ENCODE measurements at places on chromosomes 12 and 14. TPM values are rescaled to one million over a fixed set of nuclear protein-coding genes. Genes with fewer than 3 reads are reported as not detected.
A peak's percentile ranks its signal among the peaks of the same experiment; 100 is the strongest.

DNA sequence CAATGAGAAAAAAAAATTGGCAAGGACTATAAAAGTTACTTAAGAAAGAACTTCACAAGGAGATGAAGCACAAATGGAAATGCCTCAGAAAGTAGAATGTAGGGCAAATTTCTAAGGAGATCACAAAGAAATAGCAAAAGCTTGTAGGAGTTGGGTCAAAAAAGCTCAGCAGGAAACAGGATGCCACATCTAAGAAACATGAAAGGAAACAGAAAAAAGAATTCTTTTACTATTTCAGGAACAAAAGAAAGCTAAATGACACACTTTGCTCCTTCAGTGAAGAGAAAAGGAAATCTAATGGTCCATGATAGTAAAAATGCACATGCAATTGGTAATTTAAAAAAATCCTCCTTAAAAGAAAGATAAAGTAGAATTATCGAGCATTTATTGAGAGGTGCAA is 452.1 kb upstream of the GARIN6 start:
- H3K4me3 ChIP-seq = no peak overlapping the region
- H3K27ac ChIP-seq = no peak overlapping the region
- DNase-seq = no peak
- H3K27me3 ChIP-seq = no peaks in the 10 kb centered on the region

DNA sequence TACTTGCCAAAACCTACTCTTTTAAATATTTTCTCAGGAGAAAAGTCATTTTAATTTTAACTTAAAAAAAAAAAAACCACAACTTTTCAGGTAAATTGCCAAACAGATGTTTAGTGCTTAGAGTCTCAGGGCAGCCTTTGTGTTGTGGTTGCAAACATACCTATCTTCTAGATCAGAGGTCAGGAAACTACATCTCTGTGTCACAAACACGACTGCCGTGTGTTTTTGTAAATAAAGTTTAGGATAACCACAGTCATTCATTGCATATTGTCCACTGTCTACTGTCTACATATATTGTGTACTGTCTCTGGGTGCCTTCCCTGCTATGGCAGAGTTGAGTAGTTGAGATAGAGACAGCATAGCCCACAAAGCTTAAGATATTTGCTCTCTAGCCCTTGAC is 48.9 kb downstream of the DYRK2 start:
- no peaks in the 10 kb centered on the region for H3K36me3 ChIP-seq
- no peak for DNase-seq
- no peaks in the 10 kb centered on the region for H3K4me1 ChIP-seq
- H3K4me3 ChIP-seq = no peak overlapping the region
- H3K27ac ChIP-seq = no peak overlapping the region
- no peaks in the 10 kb centered on the region for H3K27me3 ChIP-seq

GRCh38 chr12:9740106-9740750 is 7.3 kb upstream of the CLECL1 start:
- DNase-seq = no peak
- H3K4me1 ChIP-seq = no peaks in the 10 kb centered on the region
- H3K36me3 ChIP-seq = no peaks in the 10 kb centered on the region
- no peak overlapping the region for H3K27ac ChIP-seq
- no peaks in the 10 kb centered on the region for H3K27me3 ChIP-seq

- no peaks in the 10 kb centered on the region for H3K27me3 ChIP-seq
- no peak for DNase-seq
- H3K36me3 ChIP-seq = no peaks in the 10 kb centered on the region
These were observed 92.3 kb downstream of the NTF3 start for GRCh38 chr12:5524116-5524768.

- no peaks in the 10 kb centered on the region for H3K4me1 ChIP-seq
- no peak overlapping the region for H3K27ac ChIP-seq
- H3K36me3 ChIP-seq = no peaks in the 10 kb centered on the region
- H3K4me3 ChIP-seq = no peak overlapping the region
- DNase-seq = no peak
These were observed 304.1 kb upstream of the SSTR1 start for GRCh38 chr14:37903343-37904191.

- H3K4me3 ChIP-seq = no peak overlapping the region
- no peaks in the 10 kb centered on the region for H3K27me3 ChIP-seq
- no peaks in the 10 kb centered on the region for H3K4me1 ChIP-seq
- no peak overlapping the region for H3K27ac ChIP-seq
- DNase-seq = no peak
These were observed 96.6 kb upstream of the ADAMTS20 start for GRCh38 chr12:43648636-43649035.

DNA sequence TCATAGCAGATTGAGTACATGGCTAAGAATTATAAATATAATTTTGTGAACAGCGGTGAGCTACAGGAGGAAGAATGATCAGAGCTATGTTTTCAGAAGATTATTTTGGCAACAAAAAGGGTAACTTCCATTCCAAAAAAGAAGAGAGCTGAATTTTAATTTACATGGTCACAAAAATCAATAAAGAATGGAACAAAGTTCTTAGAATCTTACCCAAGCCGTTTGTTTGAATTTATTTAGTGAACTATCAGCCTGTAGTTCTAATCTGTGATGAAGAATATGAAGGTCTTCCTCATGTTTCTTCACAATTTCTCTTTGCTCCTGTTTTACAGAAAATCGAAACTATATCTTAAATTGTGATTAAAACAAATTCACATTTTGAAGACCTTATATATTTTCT is 54.4 kb upstream of the C12orf50 start:
- DNase-seq = no peak
- no peaks in the 10 kb centered on the region for H3K27me3 ChIP-seq
- H3K27ac ChIP-seq = no peak overlapping the region
- H3K4me1 ChIP-seq = no peaks in the 10 kb centered on the region

DNA sequence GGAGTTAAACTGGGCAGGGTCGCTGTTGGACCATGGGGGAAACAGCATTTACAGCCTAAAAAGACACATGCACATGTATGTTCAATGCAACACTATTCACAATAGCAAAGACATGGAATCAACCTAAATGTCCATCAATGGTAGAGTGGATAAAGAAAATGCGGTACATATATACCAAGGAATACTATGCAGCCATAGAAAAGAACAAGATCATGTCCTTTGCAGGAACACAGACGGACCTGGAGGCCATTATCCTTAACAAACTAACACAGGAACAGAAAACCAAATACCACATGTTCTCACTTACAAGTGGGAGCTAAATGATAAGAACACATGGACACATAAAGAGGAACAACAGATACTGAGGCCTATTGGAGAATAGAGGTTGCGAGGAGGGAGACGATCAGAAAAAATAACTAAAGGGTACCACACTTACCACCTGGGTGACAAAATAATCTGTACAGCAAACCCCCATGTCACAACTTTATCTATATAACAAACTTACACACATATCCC is 25.0 kb upstream of the SRP54 start:
- H3K4me1 ChIP-seq = no peaks in the 10 kb centered on the region
- no peaks in the 10 kb centered on the region for H3K27me3 ChIP-seq
- no peaks in the 10 kb centered on the region for H3K36me3 ChIP-seq
- no peak overlapping the region for H3K4me3 ChIP-seq
- H3K27ac ChIP-seq = no peak overlapping the region
- DNase-seq = no peak

DNA sequence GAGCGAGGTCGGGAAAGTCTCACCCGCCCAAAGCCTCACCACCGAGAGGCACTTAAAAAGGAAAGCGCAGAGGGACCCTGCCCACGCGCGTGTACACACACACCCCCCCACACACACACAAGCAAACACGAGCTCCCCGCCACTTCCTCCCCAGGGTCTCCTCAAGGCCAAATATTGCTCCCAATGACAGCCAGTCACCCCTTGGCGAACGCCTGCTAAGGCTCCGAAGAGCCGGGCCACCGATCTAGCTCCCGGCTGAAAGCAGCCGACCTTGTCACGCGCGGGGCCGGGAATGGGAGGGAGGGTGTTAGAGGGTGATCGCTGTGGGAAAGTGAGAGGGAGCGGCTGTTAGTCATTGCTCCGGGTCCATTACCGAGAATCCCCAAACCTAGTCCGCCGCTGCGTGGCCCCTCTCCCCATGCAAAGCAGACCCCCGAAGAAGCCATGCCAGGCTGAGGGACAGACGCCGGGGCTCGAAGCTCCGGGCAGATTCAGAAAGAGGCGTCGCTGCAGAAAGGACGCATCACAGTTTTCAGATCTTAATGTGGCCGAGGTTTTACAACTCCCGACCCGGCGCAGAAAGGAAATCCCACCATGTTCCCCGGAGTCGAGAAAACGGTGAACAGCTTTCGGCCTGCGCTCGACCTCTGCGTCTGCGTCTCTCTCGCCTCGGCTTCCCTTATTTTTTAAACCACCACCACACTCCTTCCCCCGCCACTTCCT is 2.6 kb downstream of the BMP4 start:
- H3K36me3 ChIP-seq = no peaks in the 10 kb centered on the region
- DNase-seq = no peak
- peak overlapping the region; percentile 54 for H3K4me3 ChIP-seq

- H3K27ac ChIP-seq = no peak overlapping the region
- no peaks in the 10 kb centered on the region for H3K27me3 ChIP-seq
- H3K4me3 ChIP-seq = no peak overlapping the region
- no peaks in the 10 kb centered on the region for H3K4me1 ChIP-seq
- H3K36me3 ChIP-seq = no peaks in the 10 kb centered on the region
These were observed 299.5 kb upstream of the NOS1 start for GRCh38 chr12:117660896-117661295.

DNA sequence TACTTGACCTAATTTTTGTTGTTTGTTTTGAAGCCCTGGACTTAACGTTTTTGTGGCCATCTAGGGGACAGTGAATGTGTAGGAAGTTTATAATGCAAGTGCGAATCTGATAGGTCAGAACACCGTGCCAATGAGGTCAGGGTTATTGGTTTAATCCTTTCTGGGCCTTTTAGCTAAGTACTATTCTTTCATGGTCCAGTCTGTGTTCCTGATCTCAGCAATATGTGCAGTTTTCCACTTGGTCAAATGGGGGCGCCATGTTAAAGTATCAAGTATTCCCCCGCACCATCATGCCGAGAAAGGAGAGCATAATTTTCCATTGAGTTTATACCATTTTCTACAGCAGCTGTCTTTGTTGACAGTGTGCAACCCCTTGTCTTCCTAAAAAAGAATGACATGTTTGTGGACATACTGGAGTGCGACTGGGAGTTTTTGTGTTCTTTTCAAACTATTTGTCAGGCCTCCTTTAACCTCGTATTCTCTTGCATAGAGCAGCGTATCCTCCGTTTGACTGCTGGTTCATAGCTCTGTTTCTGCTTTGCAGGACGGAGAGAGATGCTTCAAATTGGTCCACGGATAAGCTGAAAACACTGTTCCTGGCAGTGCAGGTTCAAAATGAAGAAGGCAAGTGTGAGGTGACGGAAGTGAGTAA is 1.3 kb downstream of the AHSA1 start:
- no peaks in the 10 kb centered on the region for H3K27me3 ChIP-seq
- H3K27ac ChIP-seq = peak overlapping the region; percentile 99
- DNase-seq = peak; percentile 94
- H3K36me3 ChIP-seq = no peaks in the 10 kb centered on the region
- peaks cover 21% of the 10 kb centered on the region for H3K4me1 ChIP-seq

DNA sequence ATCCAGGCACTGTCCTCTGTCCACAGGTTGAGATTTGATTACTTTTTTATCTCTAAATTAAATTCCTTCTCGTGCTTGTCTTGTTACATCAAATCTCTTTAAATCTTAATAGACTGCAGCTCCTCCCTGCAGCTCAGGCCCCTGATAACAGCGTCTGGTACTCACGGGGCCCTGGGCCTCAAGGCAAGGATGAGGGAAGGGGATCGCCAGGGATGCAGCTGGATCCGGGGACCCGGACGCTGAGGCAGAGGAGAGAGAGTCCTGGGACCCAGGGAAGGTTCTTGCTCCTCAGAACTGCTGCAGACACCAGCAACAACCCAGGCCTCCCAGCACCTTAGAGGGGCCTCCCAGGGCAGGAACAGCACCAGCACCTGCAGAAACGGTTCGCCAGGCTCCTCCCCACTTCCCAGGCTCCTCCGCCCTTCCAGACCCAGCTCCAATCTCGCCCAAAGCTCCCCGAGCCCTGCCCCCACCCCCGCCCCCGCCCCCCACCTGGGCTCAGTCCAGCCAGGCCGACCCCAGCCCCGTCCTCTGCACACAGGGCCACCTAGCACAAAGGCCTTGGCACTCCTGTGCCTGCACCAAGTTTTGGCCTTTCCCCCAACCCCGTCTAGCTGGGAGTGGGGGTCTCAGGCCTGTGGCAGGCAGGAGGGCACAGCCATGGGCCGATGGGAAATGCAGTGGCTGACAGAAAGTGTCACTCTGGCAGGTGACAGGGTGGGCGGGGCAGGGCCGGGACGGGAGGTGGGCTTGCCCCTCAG is 60.3 kb upstream of the GALNT9 start:
- H3K27ac ChIP-seq = no peak overlapping the region
- no peaks in the 10 kb centered on the region for H3K36me3 ChIP-seq
- H3K4me1 ChIP-seq = no peaks in the 10 kb centered on the region
- H3K4me3 ChIP-seq = no peak overlapping the region
- DNase-seq = no peak

- no peaks in the 10 kb centered on the region for H3K36me3 ChIP-seq
- no peak overlapping the region for H3K27ac ChIP-seq
- no peaks in the 10 kb centered on the region for H3K4me1 ChIP-seq
- DNase-seq = no peak
- H3K4me3 ChIP-seq = no peak overlapping the region
These were observed 11.6 kb downstream of the FBXW8 start for GRCh38 chr12:116922194-116922897.

DNA sequence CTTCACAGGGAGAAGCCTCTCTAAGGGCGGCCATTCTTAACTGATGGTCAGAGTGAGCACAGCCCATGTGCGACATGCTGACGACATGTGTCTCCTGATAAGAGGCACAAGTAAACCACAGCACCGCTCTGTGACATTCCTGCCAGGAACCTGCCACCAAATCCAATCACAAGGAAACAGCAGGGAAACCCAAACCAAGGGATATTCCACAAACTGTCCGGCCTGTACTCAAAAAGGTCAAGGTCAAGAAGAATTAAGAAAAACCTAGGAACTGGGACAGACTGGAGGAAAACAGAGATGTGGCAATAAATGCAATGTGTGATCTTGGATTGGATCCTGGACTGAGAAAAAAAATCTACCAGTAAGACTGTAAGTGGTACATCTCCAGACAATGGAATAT is 91.9 kb downstream of the SYNE3 start:
- H3K27ac ChIP-seq = peak overlapping the region; percentile 60
- peak; percentile 75 for DNase-seq
- H3K4me3 ChIP-seq = no peak overlapping the region
- peaks cover 20% of the 10 kb centered on the region for H3K4me1 ChIP-seq
- no peaks in the 10 kb centered on the region for H3K36me3 ChIP-seq

GRCh38 chr12:87171356-87171755 is 857.8 kb downstream of the C12orf50 start:
- H3K4me1 ChIP-seq = no peaks in the 10 kb centered on the region
- H3K4me3 ChIP-seq = no peak overlapping the region
- H3K27me3 ChIP-seq = no peaks in the 10 kb centered on the region
- H3K36me3 ChIP-seq = no peaks in the 10 kb centered on the region
- no peak for DNase-seq

GRCh38 chr12:5715021-5715420 is 230.0 kb downstream of the ANO2 start:
- H3K27me3 ChIP-seq = no peaks in the 10 kb centered on the region
- no peak for DNase-seq
- no peaks in the 10 kb centered on the region for H3K36me3 ChIP-seq
- H3K4me3 ChIP-seq = no peak overlapping the region

GRCh38 chr12:132285991-132286681 is 43.3 kb downstream of the GALNT9 start:
- H3K4me3 ChIP-seq = no peak overlapping the region
- DNase-seq = peak; percentile 85
- no peaks in the 10 kb centered on the region for H3K36me3 ChIP-seq

SERPINA9 gene
- not detected for total RNA-seq

SLC5A8 gene
- total RNA-seq = 0.31 TPM

DACT1 gene
- total RNA-seq = 25.0 TPM

KCNJ8 gene
- 2.2 TPM for total RNA-seq
